AG08396 (cell line): ENCODE measurements at places on chromosomes 13 and 19.

- DNase-seq = no peak
Measured at GRCh38 chr13:67273001-67273400, 42.9 kb upstream of the PCDH9 start.

GRCh38 chr13:98239162-98240076 lies 62.4 kb upstream of the RNF113B start:
- DNase-seq = no peak

GRCh38 chr19:37925212-37925611 lies 18.2 kb downstream of the SIPA1L3 start:
- DNase-seq = no peak

GRCh38 chr13:73167028-73167820 lies 108.4 kb downstream of the KLF5 start:
- no peak for DNase-seq

DNA sequence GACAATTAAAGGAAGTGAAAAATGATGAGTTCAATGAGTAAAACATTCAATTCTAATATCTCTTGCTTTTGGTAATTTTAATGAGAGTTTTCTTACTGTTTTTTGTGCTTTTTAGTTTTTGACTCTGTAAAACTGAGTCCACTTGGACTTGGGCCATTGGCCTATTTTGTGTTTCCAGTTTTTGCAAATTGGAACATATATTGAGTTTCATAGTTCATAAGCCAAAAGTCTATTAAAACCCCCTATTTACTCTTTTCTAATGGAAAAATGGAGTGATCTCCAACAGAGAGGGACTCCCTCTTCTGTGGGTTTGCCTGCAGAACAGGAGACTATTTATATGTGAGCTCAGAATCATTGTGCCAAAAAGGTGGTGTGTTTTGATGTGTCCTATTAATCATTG lies 219.7 kb upstream of the SPRY2 start:
- DNase-seq = no peak

- DNase-seq = no peak
Measured at GRCh38 chr19:3573162-3573857, 566 bp downstream of the HMG20B start.
